ENCODE measurements at places on chromosomes 7 and 10.

GRCh38 chr10:95655571-95656290, 780 bp downstream of the ALDH18A1 start:
- DNase-seq, result peak; percentile 6

DNA sequence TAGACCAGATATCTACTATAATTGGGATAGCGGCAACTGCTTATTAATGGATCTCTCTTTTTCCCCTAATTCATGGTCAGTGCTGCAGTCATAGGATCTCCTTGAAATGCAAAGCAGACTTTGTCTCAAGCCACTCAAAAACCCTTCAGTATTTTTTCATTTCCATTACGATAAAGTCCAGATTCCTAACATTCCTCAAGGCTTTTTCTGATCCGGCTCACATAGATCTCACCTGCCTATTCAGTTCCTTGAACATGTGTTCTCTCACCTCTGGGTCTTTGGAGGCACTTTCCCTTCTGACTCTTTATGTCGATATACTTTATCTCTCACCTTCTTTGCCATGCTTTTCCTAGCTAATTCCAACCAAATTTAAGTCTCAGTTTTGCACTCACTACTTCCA, 25.7 kb upstream of the WASL start:
- no peak for DNase-seq

- DNase-seq, result no peak
These were observed 127.7 kb downstream of the JAZF1 start for GRCh38 chr7:28052933-28053332.

DNA sequence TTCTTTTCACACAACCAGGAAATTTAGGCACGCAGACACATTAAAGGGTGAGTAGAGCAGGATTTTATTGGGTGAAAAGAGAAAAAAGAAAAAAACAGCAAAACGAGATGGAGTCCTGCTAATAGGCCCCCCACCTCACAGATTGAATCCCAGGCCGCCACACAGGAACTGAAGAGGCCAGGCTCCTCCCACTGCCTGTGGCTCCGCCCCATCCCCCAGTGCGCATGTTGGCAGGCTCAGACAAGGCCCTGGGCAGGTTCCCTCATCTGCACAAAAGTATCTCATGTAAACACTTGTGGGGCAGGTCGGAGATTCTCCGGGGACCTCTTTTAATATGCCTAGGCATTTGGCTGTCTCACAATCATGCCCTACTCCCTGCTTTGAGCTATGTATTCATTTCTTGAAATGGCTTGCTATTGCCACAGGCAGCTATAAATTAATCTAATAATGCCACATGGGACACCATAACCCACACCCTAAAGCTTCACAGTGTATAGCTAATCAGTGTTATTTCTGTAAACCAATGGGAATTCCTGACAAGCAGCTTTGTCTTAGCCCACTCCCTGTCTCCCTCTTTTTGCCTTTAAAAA, 76.2 kb upstream of the KIF5B start:
- no peak for DNase-seq

DNA sequence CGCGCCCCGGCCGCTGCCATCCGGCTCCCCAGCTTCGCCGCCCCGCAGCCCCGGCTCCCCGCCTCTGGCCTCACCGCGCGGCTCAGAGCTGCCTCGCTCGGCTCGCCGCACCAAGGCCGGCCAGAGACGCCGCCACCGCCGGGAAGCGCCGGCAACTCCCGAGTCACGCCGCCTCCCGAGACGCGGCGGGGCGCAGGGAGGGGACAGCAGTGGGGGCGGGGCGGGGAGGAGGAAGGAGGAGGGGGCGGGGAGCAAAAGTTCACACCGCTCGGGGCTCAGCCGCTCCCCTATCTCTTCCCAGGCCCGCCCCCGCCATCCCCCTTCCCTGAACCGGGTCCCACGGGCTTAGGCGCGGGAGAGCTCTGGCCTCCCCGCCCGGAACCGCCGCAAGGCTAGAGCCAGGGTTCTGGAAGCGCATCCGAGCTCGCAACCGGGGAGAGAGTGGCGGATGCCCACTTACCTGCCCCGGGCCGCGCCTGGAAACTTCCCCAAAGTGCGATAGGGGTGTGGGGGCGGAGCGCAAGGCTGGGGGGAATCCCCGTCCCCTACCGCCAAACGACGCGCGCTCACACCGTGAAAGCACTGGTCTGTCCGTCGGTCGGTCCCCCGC, 1.0 kb downstream of the CHST15 start:
- peak; percentile 30 for DNase-seq

GRCh38 chr10:79092292-79092896, 23.6 kb downstream of the ZMIZ1 start:
- no peak for DNase-seq

- DNase-seq, result no peak
These were observed 32.8 kb downstream of the SLC35G1 start for GRCh38 chr10:93926613-93927012.

DNA sequence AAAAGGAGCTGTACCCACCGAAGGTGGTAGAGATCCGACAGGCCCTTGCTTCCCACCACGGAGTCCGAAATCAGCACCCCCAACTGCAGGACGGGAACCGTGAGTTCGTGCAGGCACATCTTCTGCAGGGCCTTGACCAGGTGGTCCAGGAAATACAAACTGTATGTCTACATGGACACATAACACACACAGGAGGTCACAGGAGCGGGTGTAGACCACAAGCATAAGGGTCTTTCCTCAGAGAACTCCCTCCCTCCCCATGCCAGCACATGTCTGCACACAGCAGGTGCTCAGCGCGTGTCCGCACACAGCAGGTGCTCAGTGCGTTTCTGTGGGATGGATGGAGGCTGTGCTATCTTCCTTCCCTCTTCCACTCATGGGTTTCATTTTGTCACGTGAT, 69.7 kb downstream of the CFAP46 start:
- DNase-seq, result no peak
